Astrocyte of the hippocampus (primary cell): ENCODE measurements at places on chromosomes 2 and 18.

DNA sequence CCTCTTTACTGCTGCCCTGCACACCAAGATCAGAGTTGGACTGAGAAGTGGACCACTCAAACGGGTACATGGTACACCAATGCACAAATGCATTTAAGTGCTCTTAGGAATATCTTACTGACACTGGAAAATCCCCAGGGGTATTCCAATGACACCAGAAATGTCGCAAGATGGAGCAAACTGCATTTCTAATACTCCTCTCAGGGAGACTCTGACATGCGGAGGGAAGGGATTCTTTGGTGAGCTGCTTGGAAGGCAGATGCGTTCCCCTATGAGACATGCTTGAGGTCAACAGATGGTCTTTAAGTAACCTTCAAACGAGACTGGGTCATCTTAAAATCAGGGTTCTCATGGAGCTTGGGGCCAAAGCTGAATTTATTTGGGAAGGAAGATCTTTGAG is 521.8 kb upstream of the TCF4 start:
- no peak for DNase-seq

GRCh38 chr18:52283927-52284326 is 56.1 kb upstream of the DCC start:
- DNase-seq = no peak

GRCh38 chr2:179479947-179480346 is 215.3 kb upstream of the SESTD1 start:
- no peak for DNase-seq

GRCh38 chr18:11124054-11124453 is 25.3 kb downstream of the PIEZO2 start:
- no peak for DNase-seq

GRCh38 chr2:239137165-239137897 is 263.5 kb downstream of the HDAC4 start:
- no peak for DNase-seq

- peak; percentile 77 for DNase-seq
These were observed 83.8 kb downstream of the AGAP1 start for GRCh38 chr2:235577404-235578330.

- DNase-seq = no peak
These were observed 44.9 kb upstream of the LDLRAD4 start for GRCh38 chr18:13173578-13174145.

- no peak for DNase-seq
These were observed 111.6 kb downstream of the FAM210A start for GRCh38 chr18:13614641-13615288.

GRCh38 chr2:219644801-219645480 is 17.5 kb downstream of the SLC4A3 start:
- DNase-seq = peak; percentile 61

DNA sequence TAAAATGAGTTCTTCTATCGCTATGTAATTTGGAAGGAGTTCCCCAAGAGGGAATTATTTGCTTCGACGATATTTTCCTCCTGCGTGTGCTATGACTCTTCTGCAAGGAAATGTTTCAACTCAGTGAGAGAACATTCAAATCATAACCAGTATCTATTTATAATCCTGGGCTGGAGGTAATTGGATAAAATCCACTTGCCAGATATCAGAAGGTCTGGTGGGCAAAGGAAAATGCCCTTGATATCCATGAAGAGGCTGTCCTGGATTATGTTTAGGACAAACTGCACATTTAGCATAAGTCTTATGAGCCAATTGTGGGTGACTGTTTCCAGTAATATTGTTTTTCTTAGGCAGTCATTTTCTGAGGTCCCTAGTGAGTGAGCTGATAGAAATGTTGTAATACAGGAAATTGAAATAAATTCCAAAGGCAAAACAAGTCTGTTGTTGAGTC is 17.7 kb downstream of the RPIA start:
- peak; percentile 10 for DNase-seq

- no peak for DNase-seq
These were observed 54.5 kb downstream of the EVA1A start for GRCh38 chr2:75506101-75506697.

DNA sequence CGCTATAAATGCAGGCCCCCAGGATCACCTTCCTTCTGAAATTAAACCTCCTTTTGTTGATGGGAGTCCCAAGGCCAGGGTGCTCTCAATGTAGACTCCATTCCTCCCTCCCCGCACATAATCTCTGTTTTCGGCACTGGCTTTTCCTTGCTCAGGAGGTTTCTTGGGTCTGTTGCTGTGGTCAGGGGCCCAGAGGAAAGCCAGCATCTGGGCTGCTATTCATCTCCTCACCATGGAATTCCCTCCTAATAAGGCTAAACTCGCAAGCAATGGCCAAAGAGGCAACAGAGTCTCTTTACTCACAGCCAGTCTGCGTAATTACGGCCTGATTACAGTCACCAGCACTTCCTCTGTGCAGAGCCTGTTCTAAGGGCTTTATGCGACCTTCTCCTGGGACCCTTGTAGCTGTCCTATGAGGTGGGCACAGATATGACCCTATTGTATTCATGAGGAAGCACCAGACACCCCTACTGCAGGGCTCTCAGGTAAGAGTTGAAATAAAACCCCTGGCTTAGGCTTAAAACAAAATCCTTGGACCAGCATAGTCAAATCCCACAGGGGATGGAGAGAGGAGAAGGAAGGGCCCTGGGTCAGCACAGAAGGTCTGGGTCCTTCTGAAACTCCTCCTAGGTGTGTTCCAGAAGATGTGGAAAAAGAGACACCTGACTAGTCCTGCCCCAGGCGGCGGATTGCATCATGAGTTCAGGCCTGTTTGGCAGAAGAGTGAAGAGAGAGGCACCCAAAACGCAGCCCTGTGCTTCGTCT is 105.0 kb upstream of the SH3BP4 start:
- peak; percentile 42 for DNase-seq

DNA sequence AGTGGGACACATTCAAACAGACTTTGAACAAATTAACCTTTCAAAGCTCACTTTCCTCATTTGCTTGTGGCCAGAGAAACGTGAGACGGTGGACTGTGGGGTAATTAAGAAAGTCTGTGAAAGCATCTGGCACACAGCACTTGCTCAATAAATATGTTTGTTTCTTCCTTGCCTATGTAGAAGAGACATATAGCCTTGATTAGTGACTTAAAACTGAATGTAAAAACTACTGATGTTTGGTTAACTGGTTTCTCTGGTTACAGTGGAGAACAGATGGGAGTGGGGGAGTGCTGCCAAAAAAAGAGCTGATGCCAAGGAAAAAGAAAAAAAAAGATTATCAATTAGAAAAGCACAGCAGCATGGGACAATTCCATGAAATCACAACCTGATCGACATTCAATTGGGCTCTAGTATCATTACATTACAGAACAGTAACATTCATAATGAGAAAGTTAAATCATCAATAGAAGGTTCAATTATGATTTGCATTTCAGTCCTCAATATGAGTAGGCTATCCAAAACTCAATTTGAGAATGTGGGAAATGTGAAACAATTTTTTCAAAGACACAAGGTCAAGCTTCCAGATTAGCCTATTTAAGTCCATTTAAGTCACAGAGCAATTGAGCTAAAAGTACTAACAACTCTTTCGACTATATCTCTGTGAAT is 14.7 kb downstream of the CUL3 start:
- DNase-seq = peak; percentile 42

DNA sequence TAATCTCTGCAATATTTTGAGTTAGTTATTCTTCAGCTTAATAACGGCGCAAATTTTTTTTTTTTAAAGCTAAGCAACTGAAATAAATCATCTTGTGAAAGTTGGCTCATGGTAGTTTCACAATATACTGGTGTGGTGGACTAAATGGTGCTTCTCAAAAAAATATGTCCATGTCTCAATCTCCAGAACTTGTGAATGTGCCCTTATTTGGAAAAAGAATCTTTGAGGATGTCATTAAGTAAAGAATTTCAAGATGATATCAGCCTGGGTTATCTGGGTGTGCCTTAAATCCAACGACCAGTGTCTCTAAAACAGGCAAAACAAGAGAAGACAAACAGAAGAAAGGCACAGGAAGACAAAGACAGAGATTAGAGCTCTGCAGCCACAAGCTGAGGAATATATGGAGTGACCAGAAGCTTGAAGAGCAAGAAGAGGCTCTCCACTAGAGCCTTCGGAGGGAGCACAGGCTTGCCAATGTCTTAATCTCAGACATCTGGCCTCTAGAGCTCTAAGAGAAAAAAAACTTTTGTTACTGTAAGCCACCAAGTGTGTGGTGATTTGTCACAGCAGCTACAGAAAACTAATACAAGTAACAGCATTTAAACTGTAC is 71.4 kb downstream of the HNMT start:
- DNase-seq = no peak

DNA sequence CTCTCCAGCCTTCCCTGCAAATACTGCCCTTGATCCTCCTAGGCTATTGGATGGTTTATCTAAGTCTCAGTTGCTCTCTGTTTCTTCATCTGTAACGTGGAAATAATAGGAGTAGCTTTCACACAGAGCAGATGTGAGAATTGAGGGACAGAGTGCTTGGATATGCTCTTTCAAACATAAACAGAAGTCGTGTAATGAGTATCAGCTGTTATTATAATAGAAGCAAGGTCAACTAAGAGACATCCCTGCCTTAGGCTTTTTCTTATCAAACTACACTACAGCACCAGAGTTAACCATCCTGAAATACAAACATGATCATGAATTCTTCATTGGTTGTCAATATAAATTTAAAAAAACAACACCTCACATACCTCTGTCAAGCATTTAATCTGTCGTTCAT is 138.2 kb downstream of the DOK6 start:
- DNase-seq = no peak

GRCh38 chr2:164141271-164141670 is 405.5 kb upstream of the FIGN start:
- DNase-seq = peak; percentile 46

- DNase-seq = peak; percentile 46
These were observed 643.3 kb downstream of the SOCS6 start for GRCh38 chr18:70931942-70932814.

GRCh38 chr2:71174207-71174606 is 43.8 kb downstream of the MPHOSPH10 start:
- DNase-seq = no peak

DNA sequence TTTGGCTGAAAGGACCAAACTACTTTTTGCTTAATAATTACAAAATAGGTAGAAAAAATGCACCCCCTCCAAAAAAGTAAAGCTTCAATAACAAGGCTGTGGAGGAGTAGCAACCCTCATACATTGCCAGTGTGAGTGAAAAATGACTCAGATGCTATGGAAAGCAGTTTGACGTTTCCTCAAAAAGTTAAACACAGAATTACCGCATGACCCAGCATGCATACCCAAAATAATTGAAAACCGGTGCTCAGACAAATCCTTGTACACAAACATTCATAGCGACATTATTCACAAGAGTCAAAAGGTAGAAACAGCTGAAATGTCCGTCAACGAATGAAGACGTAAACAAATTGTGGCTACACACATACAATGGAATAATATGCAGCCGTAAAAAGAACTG is 38.8 kb upstream of the DAPL1 start:
- DNase-seq = no peak

DNA sequence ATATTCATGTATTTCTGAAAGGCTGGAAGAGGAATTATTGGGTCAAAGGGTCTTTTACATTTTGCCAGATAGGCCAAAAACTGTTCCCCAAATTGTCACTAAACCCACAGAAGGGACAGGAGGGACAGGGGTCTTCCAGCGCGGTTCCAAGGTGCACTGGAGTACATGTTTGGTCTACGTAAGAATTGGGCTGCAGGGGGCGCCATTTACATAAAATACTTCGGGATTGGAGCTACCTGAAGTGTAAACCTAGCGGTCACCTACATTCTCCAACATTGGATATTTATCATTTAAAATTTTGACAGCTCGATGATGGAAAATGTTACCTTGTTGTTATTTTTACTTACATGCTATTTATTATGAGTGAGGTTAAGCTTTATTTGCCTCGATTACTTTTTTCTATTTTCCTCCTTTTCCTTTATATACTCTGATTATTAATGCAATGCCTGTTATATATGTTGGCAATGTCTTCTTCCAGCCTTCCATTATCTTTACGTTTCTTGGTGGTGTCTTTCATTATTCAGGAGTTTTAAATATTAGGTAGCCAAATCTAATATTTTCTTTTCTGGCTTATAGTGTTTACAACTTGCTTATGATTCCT is 43.0 kb upstream of the RAB6C start:
- peak; percentile 46 for DNase-seq

- no peak for DNase-seq
These were observed 3.4 kb downstream of the TFPI start for GRCh38 chr2:187550857-187551256.

DNA sequence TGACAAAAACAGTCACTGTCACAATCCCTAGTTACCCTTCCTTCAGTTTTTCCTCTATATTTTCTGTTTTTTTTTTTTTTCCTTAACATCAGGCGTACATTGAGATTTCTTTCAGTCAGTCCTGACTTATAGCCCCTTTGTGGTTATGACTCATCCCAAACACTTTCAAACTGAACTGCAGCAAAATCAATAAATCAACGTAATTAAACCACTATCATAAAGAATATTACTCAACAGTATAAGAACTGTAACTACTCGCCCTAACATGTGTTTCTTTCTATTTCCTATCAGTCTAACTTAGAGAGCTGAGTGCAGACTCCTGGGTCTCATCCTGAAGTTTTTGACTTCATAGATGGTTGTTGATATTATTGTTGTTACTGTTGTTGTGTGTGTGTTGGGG is 523.5 kb downstream of the LRRTM4 start:
- no peak for DNase-seq

GRCh38 chr2:170052151-170052550 is 125.8 kb upstream of the MYO3B start:
- no peak for DNase-seq

DNA sequence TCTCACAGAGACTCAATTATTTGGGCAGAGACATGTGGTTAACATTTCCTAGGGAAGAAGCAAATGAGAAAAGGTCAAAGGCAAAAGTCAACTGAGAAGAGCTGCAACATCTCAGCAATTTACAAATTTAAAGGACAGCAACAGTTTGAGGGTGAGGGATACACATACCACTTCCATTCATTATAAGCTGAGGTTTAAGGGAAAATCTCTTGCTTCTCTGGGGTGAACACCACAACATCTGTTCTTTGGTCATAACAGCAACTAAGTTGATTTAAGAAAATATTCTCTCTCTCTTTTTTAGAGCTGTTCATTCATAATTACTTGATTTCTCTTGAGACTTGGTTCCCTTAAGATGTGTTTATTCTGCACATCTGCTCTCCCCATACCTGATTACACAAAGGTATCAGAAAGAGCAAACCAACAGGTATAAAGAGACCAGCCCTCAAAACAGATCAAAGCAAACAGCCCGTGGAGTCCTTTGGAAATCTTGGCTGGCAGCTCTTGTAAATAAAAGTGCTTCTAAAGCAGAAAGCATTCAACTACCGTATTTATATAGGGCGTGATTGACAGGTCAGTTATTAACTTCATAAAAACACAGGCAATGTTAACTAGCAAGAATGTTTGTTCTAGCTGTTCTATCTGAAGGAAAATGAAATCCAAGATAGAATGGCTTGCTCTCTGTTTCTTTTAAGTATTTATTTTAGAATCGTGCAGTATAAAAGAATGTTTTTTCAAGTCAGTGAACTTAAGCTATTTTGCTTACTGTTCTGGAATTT is 132.8 kb downstream of the THADA start:
- peak; percentile 61 for DNase-seq

- DNase-seq = no peak
These were observed 197.8 kb downstream of the CCDC102B start for GRCh38 chr18:68995675-68996074.
